ENCODE measurements at places on chromosomes 4 and X.
A peak's percentile ranks its signal among the peaks of the same experiment; 100 is the strongest.

DNA sequence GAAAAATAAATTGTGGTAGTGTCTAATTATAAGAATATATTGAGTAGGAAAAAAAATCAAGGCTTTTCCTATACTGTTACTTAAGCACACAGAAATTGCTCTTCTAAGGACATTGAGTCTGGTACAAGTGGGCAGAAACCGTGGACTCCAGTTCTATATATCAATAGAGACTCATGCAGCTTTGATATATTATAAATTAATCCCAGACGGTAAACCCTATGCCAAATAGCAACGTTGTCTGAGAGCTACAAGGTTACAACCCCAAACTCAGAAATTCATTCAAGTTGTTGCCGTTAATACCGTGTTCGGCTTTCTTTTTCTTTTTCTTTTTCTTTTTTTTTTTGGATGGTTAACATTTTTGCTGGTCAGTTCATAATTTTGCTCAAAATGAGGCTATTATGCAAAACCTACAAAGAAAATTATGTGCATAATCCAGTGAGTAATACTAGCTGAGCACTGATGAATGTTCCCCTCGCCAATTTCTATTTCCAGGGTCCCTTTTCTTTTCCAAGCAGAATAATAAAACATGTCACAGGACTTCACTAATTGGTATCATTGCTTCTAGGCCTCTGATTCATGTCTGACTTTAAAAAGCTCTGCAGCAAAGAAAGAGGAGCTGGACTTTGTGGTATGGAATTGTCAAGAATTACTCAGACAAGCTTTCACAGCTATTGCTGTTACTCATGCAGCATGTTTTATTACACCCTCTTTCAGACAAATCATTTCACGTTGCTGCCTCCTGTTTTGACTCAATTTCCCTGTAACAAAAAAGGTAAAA is 737.7 kb downstream of the NLGN4X start:
- DNase-seq = no peak

DNA sequence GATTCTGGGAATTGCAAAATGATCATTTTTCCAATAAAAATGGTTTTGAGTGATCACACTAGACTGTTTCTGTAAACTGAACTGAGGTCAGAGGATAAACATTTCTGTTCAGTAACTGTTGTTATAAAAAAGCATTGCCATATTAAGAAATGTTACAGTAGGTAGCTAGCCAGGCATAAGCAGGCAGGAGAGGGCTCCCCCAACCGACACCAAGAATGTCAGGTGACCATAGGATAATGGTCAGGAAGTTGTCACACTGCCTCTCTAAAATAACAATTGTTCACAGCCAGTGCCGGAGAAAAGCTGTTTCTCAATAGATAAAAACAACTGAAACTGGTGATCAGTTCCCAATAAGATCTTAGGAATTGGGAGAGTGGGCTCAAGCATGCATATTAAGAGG is 306.2 kb upstream of the SLIT2 start:
- DNase-seq = no peak

DNA sequence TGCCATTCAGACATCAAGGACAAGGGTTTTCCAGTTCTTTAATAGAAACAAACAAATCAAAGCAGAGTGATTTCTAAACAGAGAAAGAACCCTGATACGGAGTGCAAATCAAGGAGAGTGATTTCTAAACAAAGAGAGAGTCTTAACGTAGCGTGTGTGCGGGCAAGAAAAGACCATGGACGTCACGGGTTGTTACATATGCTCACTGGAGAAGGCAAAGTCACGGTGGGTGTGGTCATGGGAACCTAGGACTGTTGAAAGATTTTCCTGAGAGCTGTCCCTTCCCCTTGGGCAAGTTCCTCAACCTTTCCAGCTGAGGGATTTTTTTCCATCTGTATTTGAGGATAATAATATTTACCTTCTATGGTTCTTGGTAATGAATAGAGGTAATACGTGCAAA is 95.0 kb upstream of the SLC34A2 start:
- DNase-seq = no peak

DNA sequence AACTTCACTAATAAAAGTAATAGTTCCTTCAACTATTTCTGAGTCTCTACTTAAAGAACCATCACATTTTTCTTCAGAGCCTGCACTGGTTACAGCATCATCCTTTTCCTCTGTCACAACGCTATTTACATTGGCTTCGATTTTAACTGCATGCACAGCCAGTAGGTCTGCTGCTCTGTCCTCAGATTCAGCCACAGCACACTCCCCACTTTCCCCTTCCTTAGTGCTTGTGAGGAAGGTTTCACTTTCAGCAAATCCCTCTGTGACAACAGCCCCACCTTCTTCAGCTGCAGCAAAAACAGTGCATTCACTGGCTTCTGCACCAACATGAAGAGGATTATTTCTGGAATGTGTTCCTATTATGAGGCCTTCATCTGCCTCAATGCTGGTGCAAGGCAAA is 25.7 kb downstream of the BOD1L1 start:
- DNase-seq = no peak

GRCh38 chrX:29237972-29238371 is 650.7 kb downstream of the IL1RAPL1 start:
- DNase-seq = no peak

DNA sequence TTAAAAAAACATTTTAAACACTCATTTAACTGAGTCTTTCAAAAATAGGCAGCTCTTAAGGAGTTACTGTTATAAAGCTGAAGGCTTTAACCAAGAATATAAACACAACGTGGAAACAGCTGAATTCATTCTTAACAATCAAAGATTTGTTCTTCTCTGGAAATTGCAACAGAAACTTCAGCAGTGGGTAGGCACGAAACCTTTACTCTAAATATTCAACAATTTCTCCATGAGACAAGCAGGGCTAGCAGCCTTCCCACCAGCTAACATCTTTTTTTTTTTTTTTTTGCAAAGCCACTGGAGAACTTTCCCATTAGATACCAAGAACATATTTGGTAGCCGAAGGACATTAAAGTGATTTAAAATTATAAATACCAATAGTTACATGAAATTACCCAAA is 78.2 kb upstream of the PRSS48 start:
- DNase-seq = no peak

DNA sequence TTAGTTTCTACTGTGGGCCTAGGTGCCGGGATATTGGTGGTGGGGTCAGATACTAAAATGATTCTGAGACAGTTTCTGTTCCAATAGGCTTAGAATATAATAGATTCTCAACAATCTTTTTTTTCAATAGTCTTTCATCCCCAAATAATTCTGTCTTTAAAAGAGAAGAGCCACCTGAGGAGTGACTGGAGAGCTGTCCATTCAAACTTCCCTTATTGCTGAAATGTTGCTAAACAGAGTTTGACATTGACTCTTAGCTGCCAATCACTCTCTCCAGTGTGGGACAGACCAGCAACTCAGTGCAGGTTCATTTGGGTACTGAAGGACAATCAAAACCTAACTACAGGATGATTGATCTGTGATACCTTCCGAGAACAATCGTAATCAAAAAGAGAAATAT is 12.4 kb upstream of the ADH7 start:
- DNase-seq = no peak

- no peak for DNase-seq
Observed at GRCh38 chr4:108280072-108280471, 111.3 kb upstream of the LEF1 start.

- peak; percentile 47 for DNase-seq
Observed at GRCh38 chr4:85398276-85398675, 76.7 kb upstream of the ARHGAP24 start.

- no peak for DNase-seq
Observed at GRCh38 chr4:517806-518070, 18.7 kb downstream of the PIGG start.

DNA sequence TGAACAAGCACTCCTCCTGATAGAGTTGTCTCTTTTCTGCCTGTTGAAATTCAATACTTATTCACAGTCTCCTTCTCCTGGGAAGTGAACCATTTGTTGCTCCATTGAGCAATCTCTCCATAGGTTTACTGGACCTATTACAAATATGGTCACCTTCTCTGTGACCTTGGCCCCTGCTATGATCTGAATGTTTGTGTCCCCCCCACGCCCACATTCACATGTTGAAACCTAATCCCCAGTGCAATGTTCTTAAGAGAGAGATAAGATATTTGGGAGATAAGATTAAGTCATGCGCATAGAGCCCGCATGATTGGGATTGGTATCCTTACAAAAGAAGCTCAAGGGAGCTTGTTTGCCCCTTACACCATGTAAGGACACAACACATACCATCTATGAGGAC is 54.1 kb upstream of the GABRE start:
- no peak for DNase-seq

All from non-pigmented ciliary epithelial cell (primary cell).